ENCODE measurements at places on chromosomes 5 and 9.

DNA sequence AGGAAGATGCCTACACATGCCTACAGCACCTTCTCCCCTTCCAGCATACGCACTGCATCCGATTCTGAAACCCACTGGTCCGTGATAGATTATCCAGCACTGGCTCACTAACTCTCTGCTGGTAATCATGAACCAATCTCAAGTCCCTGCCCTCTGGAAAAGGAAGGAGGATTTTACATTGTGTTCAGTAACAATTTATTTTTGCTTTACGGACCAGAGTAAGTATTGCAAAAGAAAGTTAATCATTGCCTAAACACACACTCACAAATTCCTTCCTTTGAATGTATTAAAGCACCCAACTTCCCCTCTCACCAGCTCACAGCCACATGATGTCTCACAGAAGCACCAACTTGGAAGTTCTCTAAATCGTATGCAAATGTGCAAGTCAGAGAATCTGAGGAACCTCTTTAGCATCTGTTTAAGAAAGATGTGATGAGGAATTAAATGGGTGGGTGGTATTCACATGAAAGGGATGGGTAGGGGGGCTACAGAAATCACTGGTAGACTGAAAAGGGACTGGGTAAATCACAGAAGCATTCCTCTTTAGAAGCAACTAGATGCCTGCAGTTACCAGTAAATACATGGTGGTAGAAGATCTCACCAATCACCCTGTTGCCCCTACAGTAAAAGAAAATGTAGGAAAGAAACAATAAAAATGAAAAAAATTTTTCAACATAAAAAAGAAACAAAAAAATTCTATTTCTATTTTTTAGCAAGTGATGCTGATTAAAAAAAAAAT, 8.4 kb downstream of the GNAQ start:
- DNase-seq = no peak

DNA sequence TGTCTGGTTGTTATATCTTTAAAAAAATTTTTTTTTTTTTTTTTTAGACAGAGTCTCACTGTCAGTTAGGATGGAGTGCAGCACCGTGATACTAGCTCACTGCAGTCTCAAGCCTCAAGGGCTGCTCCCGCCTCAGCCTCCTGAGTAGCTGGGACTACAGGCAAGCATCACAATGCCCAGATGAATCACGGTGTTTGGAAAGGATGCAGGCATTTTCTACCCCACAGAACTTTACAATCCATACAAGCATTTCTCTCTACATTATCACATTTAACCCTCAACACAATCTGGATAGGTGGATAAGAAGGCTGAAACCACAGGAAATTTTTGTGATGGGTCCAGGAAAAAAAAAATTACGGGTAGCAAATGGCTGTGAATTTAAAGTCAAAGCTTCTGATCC, 5.8 kb upstream of the PCA3 start:
- no peak for DNase-seq

GRCh38 chr9:130662970-130663257, 1.5 kb upstream of the PRDM12 start:
- no peak for DNase-seq

GRCh38 chr9:133862585-133863256, 124.6 kb upstream of the SARDH start:
- no peak for DNase-seq

DNA sequence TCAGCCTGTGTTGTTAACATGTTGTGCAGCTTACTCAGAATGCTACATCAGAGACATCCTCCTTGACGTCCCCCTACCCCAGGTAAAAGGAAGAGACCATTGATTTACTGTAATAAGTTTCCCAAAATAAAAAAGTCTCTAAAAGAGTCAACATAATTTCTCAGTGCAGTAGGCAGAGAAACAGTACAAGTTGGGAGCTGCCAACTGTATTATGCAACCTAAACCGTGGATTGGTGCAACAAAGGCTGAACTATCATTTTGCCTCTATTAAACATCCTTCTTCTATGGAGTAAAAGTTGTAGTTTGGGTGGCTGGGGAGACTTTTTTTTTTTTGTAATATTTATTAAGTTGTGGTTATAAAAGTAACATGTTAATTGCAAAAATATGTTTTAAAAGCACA, 208.0 kb downstream of the NR3C1 start:
- DNase-seq = no peak

DNA sequence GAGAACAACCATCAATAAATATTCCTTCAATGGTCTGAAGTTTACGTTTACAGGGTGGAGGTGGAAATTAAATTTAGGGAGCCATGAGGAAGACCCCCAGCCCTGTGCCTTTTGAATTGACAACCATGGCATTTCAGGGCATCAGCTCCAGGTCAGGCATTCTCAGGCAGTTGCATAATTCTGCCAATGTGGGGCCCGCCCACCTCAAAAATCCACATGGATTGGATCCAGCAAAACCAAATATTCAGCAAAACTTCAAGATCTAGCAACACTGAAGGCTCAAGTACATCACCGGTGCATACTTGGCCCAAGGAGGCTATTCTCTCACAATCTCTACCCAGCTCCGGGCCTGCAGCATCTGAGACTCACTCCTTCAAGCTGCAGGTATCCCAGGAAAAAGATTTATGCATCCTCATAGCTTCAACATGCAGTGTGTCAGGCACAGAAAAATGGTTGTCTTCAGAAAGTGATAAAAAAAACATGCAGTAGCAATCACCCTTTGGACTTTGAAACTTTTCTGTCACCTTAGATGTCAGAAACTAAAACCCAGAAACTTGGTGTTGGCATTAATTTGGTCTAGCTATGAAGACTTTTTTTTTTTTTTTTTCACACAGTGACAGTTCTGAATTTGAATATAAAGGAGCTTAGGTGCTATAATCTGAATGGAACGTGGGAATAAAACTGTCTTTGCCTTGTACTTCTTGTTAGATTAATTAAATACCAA, 21.4 kb upstream of the ANXA2R start:
- no peak for DNase-seq

DNA sequence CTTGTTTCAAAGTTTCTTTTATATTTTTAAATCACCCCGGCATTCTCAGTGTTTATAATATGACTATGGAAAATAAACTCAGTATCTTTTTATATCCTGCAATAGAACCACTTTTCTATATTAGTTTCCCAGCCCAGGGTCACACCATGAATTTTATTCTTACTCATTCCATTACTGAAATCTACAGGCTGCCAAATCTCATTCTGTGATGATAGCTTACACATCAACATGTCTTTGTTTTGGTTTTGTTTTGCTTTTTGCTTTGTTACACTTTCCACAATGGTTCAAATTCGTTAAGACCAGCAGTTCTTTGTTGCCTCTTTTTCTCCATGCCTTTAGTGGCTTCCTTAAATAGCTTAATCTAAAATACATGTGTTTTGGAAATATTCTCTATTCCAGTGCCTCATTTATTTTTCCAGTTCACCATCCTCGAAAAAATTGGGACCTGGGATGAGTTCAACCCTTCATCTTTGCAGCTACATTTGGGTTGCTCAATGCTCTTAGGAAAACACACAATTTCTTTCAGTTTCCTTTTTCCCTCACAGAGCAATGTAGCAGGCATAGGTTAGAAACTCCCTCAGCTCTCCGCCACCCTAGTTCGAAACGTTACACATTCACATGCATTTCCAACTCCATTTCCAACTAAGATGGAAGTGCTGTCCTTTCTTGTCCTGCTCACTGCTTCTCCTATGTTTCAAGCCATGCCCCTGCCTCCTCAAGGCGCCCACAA, 1146.3 kb downstream of the MAT2B start:
- DNase-seq = no peak

DNA sequence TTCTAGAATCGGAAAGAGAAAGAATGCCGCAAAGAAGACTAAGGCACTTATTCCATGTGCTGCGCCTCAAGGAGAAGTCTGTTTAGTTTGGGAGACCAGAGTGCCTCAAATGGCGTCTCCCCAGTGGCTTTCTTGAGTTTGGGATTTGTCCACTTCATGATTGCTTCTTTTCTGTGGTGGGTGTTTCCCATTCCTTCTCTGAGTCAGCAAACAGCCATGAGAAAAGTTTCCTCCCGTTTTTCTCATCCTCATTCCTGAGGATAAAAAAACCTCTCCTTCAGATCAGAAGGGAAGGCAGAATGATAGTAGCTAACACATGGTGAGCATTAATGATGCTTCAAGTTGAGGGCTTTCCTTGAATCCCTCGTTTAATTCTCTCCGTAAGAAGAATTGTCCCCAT, 275.9 kb upstream of the WWC1 start:
- DNase-seq = no peak

GRCh38 chr9:134560654-134561053, 80.9 kb upstream of the COL5A1 start:
- no peak for DNase-seq

GRCh38 chr9:88742483-88742882, 207.5 kb downstream of the NXNL2 start:
- no peak for DNase-seq

GRCh38 chr9:101477736-101478135, 42.2 kb upstream of the ALDOB start:
- no peak for DNase-seq

DNA sequence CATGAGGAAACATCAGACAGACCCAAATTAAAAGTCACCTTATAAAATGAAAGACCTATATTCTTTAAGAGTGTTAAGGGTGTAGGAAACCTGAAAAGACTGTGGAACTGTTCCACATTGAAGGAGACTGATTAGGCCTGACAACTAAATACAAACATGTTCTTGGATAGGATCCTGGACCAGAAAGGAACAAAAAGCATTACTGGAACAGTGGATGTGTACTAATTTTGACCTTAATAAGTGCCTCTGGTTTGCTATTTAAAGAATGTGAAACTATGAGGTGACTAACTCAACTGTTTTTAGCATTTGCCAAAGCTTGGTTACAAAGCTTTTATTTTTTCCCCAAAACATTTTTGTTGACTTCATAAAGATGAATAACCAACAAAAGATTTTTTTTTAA, 340.6 kb downstream of the CAAP1 start:
- DNase-seq = no peak

DNA sequence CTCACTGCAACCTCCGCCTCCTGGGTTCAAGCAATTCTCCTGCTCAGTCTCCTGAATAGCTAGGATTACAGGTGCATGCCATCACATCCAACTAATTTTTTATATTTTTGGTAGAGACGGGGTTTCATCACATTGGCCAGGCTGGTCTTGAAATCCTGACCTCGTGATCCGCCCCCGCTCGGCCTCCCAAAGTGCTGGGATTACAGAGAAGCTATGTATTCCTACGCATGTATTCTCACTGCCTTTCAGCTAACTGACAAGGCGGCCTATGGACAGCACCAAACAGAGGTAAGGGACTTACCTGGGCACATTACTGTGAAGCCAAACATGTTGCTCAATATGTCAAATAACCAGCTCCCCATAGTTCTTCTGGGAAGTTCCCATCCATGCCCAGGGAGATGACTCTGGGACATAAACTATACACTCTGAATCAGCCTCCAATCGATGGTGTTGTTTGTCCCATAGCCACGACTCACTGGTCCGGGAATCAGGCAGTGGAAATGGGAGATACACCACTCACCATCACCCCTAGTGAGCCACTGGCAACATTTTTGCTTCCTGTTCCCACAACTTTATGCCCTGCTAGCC, 114.6 kb downstream of the SYK start:
- no peak for DNase-seq

DNA sequence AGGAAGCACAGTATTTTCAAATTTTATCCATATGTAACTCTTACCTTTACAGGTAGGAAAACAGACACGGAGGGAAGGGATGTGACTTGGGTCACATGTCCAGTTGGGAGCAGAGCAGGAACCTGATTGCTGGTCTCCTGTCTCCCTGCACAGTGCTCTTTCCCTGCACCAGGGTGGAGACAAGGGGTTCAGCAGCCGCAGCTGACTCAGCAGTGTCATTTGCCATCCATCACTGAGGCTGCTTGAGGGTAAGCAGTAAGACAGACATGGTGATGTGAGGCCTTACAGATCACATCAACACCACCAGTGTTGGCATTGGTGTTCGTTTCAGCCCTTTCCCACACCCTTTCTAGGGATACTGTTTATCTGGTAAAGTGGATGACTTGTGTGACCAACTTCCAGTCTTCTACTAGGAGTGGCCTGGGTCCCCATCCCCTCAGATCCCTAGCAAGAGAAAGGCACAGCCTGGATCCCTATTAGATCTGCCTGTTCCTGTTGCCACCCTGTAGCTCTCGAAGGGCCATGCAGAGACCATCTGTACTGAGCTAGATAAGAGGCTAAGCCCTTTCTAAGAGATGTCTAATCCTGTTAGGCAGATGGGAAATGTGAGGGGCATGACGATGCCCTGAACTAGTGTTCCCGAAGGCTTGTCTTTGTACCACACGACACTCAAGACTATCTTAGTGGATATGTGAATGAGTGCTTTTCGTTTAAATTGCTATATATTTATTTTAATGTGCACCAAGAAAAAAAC, 29.1 kb downstream of the FRMPD1 start:
- no peak for DNase-seq

GRCh38 chr9:86326536-86326935, 27.7 kb downstream of the TUT7 start:
- DNase-seq = no peak

- DNase-seq = no peak
Measured at GRCh38 chr9:89425921-89426383, 72.0 kb downstream of the SEMA4D start.

DNA sequence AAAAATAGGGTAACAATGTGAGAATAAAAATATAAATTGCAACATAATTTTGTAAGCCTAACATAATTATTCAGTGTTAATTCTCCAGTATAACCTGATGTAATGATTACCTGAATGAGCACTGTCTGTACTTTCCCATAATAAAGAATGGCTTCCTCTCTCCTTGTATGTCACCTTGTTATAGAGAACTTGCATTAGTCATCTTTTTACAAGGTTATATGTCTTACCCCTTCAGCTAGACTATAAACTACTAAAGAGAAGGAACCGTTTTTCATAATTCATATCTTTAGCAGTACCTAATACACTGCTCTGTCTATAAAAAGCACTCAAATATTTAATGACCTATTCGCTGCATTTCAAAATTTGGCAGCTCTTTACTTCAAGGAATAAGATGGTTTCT, 19.8 kb downstream of the STRBP start:
- DNase-seq = no peak

GRCh38 chr5:141779503-141779973, 97.5 kb upstream of the ARAP3 start:
- DNase-seq = no peak

GRCh38 chr5:148202531-148203203, at the start of gene SPINK6:
Gene SPINK6 (plus strand): TSS chr5:148203042. CDS start chr5:148203097, 55 bp downstream.
- no peak for DNase-seq

DNA sequence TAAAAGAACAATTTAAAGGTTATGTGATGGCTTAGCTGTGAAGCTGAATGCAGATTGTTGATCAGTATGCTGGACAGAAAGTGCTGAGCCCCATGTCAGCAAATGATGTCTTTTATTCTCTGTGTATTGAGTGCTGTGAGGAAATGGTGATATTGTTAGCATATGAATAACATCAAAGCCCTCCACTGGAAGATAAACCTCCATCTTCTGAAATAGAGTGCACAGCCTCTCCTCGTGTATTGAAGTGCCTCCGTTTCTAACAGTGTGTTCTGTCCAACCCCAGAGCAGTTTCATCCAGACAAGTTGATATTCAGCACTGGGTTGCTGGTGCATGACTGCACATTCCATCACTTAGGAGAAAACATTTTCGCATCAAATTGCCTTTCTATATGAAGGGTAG, 242.9 kb downstream of the CSNK1G3 start:
- DNase-seq = no peak

- no peak for DNase-seq
Measured at GRCh38 chr9:122988920-122989621, 44.4 kb upstream of the GPR21 start.

GRCh38 chr5:36363744-36364143, 62.0 kb upstream of the RANBP3L start:
- no peak for DNase-seq

Measured in CD4-positive, alpha-beta T cell treated with Interleukin-6 at 100 ng/mL for 8 hours (primary cell).